WTC11 (cell line): ENCODE measurements at places on chromosomes 1 and 21. TPM values are rescaled to one million over a fixed set of nuclear protein-coding genes. Genes with fewer than 3 reads are reported as not detected.

ANKRD45 gene
- 1.1 to 2.2 TPM (median 1.3 TPM) in 3 replicates for total RNA-seq

RNF220 gene
- 117 to 128 TPM (median 124 TPM) in 3 replicates for total RNA-seq

NUP210L gene
- total RNA-seq = 0.02 to 0.09 TPM in 2 of 3 replicates, not detected in the other

REG4 gene
- total RNA-seq = 0.11 to 0.31 TPM in 2 of 3 replicates, not detected in the other

PTPN22 gene
- total RNA-seq = 0.11 to 0.18 TPM in 2 of 3 replicates, not detected in the other

HSD3B1 gene
- not detected in 3 replicates for total RNA-seq

DNA sequence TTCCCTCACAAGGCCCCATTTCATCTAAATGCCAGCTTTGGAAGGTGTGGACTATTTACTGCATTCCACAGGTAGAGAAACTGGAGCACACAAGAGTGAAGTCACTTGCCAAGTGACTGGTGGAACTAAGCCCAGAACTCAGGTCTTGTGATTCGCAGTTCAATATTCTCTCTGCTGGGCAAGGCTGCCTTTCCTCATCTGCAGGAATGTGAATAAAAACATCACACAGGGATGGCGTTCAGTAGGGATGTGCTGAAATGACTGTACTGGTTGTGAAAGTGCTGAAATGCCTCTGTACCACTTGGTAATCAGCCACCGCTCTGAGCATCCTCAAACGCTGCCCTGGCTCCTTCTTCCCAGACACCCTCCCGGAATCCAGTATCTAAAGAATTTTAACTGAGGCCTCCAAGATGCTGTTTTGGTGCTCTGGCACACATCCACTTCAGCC, 145.6 kb downstream of the HIVEP3 start:
- no peak for DNase-seq
- H3K27ac ChIP-seq = no peak overlapping the region
- H3K4me1 ChIP-seq = no peaks in the 10 kb centered on the region
- no peaks in the 10 kb centered on the region for H3K27me3 ChIP-seq
- H3K36me3 ChIP-seq = no peaks in the 10 kb centered on the region

DNA sequence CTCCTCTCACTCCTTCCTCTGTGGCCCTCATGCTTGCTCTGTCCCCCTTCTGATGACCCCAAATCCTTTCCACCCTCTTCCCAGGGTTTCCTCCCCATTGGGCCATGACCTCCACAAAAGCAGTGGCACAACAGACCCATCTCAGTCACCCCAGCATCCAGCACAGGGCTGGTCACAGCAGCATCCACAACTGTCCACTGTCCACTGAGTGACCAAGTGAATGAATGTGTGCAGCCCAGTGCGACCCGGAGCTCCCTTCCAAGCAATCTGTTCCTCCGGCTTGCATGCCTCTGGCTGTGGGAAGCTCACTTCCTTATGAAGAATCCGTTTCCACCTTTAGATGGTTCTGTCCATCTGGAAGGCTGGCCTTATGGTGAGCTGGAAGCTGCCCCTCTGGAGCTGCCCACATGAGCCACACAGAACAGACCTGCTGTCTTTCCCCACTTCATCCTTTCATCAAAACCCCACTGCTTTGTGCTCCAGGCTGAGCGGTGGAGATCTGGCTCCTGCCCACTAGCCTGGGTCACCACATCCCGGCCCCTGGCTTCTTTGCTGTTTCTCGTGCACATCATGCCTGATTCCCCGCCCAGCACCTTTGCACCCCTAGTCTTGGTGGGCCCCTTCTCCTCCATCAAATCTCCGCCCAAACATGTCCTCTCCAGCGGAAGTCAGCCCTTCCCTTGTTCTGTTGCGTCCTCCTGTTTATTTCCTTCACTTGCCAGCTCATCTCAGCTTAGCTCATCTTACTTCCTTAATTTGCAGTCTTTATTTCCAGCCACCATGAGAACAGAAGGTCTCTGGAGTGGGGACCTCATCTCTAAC, 56.4 kb downstream of the EDN2 start:
- no peaks in the 10 kb centered on the region for H3K36me3 ChIP-seq
- H3K4me1 ChIP-seq = peaks cover 9% of the 10 kb centered on the region
- DNase-seq = no peak
- no peak overlapping the region for H3K27ac ChIP-seq
- no peak overlapping the region for H3K4me3 ChIP-seq
- no peaks in the 10 kb centered on the region for H3K27me3 ChIP-seq

GRCh38 chr1:47818682-47819573, 178.3 kb downstream of the TRABD2B start:
- no peak overlapping the region for H3K27ac ChIP-seq
- H3K4me1 ChIP-seq = peaks cover 18% of the 10 kb centered on the region

GRCh38 chr1:110509655-110510054, 9.3 kb downstream of the KCNA10 start:
- DNase-seq = no peak
- H3K4me1 ChIP-seq = peaks cover 16% of the 10 kb centered on the region
- H3K27me3 ChIP-seq = no peaks in the 10 kb centered on the region; the same call in none of the 2 replicates
- peaks cover 3% of the 10 kb centered on the region for H3K36me3 ChIP-seq
- H3K27ac ChIP-seq = no peak overlapping the region

DNA sequence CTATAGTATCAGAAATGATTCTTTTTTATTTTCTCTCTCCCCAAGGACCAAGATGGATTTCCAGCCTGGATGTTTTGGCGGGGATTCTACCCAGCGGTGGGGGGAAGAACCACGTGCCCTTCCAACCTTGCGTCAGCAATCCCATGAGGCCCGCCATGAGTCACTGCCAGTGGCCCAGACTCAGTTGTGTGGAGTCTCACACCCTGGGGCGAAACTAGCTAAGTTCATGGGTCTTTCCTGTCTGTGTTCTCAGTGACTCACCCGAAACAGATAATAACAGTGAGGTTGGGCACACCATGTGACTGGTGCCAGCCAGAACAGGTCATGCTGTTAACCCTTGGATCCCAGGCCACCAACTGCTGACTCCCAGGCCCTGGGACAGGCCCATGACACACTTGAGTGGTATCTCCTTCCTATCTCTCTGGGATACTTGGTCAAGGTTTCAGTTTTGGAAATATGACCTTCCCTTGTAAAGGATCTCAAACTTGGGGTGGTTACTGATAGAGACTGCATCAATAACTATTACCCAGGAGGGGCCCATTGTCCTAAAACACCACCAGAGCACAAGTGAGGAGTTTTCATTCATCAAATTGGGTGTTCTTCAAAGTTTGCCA, 98.0 kb upstream of the DUSP10 start:
- DNase-seq = no peak
- no peak overlapping the region for H3K27ac ChIP-seq
- no peaks in the 10 kb centered on the region for H3K36me3 ChIP-seq
- no peak overlapping the region for H3K4me3 ChIP-seq
- peaks cover 7% of the 10 kb centered on the region for H3K4me1 ChIP-seq

- peaks cover 8% of the 10 kb centered on the region for H3K4me1 ChIP-seq
- H3K27ac ChIP-seq = no peak overlapping the region
- no peak for DNase-seq
- H3K4me3 ChIP-seq = no peak overlapping the region
- no peaks in the 10 kb centered on the region for H3K27me3 ChIP-seq
- H3K36me3 ChIP-seq = no peaks in the 10 kb centered on the region
Measured at GRCh38 chr21:26815197-26815596, 30.0 kb downstream of the ADAMTS1 start.

DNA sequence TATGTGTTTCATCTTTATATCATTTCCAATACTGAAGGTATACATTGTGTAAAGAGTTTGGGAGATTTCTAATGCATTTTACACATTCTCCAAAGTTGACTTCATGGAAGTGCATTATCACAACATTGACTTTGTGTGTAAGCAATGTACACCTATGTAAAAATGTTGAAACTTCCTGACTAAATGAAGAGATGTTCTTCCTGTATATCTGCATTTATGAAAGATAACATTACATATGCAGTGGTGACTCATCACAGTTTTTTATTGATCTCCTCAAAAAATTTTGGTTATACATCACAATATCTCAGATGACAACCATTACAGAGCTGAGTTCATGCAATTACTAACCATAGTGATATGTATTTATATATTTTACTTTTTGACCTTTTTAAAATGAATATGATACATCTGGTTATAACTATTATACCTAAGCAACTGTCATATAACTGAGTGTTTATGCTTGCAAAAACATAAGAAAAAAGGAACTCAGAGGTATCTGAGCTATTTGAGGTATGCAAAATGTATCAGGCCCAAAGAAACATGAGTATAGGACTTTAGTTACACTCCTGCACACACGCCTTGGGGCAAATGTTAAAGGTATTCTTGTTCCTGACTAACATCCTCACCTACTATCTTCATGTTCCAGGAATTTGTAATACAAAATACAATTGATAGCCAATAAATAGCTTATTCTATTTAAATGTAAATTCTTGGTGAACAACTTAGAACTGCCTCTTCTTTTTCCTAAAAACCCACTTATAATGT, 88.2 kb upstream of the OLFM3 start:
- DNase-seq = no peak
- H3K27ac ChIP-seq = no peak overlapping the region
- no peaks in the 10 kb centered on the region for H3K4me1 ChIP-seq
- no peaks in the 10 kb centered on the region for H3K27me3 ChIP-seq

DNA sequence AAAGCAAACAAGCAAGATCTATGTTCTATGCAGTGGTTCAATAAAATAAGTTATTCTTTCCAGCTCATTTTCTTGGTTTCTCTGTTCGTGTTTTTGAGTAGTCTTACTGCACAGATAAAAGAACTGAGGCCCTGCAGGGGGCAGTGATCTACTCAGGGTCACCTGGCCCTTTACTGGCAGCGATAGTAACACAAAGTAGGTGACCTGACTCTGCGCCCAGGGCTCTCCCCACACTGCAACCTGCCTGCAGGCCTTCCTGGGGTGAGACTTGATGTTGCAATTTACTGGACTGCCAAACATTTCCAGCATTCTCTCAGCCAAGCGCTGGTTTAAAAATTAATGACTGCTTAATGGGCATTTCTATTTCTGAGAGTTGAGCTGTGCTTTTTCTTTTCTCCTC, 110.3 kb downstream of the HUNK start:
- H3K27me3 ChIP-seq = no peaks in the 10 kb centered on the region
- DNase-seq = no peak
- no peaks in the 10 kb centered on the region for H3K4me1 ChIP-seq
- no peak overlapping the region for H3K4me3 ChIP-seq

DNA sequence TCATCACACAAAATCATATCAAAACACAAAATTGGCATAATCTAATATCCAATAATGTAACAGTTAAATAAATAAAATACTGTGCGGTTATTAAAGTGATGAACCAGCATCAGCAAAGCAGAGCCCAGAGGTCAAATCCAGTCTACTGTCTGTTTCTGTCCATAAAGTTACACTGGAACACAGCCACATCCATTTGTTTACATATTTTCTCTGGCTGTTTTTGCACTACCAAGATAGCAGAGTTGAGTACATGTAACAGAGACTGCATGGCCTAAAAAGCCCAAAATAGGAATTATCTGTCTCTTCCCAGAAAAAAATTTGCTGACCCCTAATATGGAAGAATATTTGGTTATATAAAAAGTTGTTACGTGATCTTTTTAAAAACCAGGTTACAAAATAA, 242.2 kb upstream of the DMRTA2 start:
- H3K4me1 ChIP-seq = peaks cover 41% of the 10 kb centered on the region
- no peaks in the 10 kb centered on the region for H3K36me3 ChIP-seq
- H3K27ac ChIP-seq = no peak overlapping the region
- H3K27me3 ChIP-seq = no peaks in the 10 kb centered on the region

- no peak for DNase-seq
- H3K27ac ChIP-seq = no peak overlapping the region
- H3K4me1 ChIP-seq = no peaks in the 10 kb centered on the region
- H3K4me3 ChIP-seq = no peak overlapping the region
- no peaks in the 10 kb centered on the region for H3K27me3 ChIP-seq
Measured at GRCh38 chr1:69982992-69983391, 222.4 kb downstream of the LRRC40 start.
